ENCODE measurements at places on chromosomes 6 and 20.

GRCh38 chr6:113649880-113650609, 207.1 kb upstream of the MARCKS start:
- no peak for DNase-seq

GRCh38 chr6:315921-316752, 23.9 kb downstream of the DUSP22 start:
- DNase-seq, result peak; percentile 30

DNA sequence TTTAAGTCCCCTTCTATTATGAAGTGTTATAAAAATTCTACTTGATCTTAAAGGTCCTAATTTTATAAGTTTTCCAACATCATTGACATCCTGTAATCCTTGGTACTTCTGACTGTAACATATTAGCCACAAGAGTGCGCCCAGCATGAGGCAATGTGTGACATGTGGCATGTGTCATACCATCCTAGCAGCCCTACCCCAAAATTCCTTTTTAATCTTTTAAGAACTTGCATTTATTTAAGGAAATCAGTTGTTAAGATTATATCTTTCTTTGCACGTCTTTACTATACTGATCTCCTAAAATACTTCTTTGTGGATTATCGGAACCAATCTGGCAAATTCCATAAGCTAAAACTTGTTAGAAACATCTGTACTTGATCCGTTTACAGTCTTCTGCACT, 167.1 kb upstream of the SLC24A3 start:
- peak; percentile 19 for DNase-seq

- no peak for DNase-seq
Measured at GRCh38 chr20:21557241-21558020, 43.6 kb upstream of the NKX2-2 start.

- no peak for DNase-seq
Measured at GRCh38 chr6:134247231-134247833, 70.6 kb downstream of the SGK1 start.

DNA sequence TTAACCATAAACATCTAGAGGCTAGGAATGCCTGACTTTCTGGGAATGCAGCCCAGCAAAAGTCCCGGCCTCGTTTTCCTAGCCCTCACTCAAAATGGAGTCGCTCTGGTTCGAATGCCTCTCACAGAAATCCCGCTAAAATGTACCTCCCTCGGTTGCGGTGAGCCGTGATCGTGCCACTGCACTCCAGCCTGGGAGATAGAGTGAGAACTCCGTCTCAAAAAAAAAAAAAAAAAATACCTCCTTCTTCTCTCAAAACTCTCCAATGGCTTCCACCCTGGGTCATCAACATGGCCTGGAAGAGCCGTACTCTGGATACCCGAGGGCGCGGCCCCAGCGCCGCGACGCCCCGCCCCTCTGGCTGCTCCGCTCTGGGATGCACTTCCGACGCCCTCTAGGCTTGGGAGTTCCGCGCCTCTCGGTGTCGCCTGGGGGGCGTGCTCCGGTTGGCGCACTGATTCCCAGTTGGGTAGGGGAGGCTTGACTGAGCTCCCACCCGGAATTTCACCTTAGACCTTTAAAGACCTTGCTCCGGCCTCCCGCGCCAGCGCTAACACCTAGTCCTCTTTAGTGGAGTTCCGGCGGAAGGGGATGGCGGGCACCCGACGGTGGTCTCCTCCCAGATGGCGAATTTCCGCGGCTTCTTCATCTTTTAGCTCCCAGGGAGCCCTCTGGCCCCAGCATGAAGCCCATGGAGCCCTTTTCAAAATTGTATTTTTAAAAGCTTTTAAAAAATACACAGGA, 12.3 kb downstream of the HMGN4 start:
- DNase-seq, result peak; percentile 98

GRCh38 chr20:59159493-59160376, 3.9 kb upstream of the ZNF831 start:
- peak; percentile 10 for DNase-seq

GRCh38 chr6:129022011-129022553, 139.1 kb downstream of the LAMA2 start:
- no peak for DNase-seq

DNA sequence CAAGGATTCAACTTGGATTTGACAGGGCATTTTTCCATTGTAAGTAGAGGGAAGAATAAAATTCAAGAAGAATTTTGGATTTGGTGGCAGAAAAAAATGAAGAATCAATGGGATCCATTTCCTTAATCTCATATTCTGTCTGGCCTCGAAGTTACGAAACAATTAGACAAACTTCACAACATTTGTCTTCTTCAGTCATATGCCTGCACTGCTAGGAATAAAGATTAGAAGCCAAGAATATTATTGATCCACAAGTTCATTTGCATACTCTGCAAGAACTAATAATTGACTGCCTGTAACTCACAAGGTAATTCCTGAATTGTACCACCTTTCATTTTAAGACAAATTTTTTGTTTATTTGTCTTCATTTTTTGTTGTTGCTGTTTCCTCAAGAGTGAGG, 486.2 kb downstream of the HAO1 start:
- no peak for DNase-seq

DNA sequence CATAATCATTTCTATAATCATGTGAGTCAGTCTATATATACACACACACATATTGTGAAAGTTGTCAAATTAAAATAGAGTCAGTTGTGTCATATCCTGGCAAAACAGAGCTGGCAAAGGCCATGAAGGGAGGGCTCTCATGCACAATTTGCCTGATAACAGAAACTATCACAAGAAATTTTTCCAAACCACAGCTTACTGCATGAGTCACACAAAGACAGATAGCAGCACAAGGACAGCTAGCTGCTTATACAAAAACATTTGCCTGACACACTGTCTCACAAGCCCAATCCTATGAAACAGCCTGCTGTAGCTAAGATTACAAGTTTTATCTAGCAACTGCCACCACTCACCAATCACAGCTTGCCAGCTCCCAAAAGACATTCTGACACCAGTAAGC, 848.5 kb upstream of the MAN1A1 start:
- DNase-seq, result peak; percentile 92

- DNase-seq, result no peak
Measured at GRCh38 chr6:73079978-73080377, 145.3 kb downstream of the KHDC1L start.

GRCh38 chr20:62147125-62147524, 3.6 kb downstream of the SS18L1 start:
- DNase-seq, result no peak

DNA sequence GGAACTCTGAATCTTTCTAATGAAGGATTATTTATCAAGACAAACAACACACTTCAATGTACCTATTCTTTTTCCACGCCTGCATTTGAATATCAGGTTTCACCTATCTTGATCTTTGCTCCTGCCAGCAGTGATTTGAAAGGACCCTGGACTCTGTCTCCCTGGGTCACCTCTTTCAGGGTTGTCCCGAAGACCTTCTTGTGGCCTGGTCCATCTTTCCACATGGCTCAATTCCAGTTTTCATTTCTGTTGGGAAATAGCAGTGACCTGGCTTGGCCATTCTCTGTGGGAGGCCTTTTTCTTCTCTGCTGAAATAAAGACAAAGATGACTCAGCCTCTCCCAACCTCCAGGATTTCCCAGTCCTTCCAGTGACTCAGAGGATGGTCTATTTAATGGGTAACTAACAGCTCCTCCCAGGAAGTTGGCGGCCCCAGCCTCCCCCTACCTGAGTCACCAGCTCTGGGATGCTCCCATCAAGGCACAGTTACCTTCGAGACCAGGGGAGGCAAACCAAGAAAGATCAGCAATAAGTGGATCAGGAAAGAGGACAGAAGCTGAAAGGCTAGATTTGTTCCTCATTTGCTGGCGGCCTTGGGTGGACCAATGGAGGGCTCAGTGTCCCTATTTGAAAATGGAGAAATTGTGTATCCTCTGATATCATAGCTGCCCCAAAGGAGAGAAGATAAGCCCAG, 120.2 kb upstream of the RNF24 start:
- DNase-seq, result peak; percentile 97

DNA sequence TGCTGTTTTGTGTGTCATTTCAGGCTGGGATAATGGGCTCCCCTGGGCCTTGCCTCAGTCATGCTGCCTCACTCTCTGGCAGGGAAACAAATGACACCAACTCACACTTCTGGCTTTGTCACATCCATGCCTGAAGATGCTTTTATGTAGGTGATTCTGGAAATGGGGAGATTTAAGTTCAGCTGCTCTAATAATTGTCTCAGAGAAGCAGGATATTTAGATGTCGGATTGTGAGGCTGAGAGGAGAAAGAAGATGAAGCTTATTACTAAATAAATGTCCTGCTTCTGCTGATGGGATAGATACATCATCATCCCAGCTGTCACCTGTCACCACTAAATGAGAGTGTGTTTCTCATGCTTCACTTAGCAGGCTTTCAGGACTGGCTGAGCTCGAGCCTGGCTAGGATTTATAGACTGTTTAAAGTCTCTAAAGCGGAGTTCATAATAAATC, 480.2 kb upstream of the SPTLC3 start:
- no peak for DNase-seq

DNA sequence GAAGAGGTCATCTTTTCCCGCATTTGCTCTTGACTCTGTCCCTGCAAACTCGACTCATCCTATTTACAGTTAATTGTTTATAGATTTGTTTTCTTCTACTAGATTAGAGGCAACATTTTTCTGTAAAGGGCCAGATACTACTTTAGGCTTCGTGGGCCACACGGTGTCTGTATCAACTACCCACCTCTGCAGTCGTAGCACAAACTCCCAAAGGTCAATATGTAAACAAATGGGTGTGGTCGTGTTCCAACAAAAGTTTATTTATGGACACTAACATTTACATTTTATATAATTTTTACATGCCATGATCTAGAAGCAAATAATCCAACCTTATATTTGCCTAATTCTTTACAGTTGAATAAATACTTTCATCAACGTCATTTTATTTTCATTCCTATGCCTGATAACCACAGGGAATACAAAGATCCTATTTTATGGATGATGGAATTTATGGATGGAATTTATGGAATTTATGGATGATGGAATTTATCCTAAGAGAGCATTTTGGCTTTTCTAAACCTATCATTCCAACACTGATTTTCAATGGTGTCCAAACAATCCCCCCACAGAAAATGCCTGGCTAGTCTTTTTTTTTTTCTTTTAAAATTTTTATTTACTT, 232.8 kb downstream of the MYLK4 start:
- DNase-seq, result no peak

- no peak for DNase-seq
Measured at GRCh38 chr6:91442342-91442741, 855.5 kb upstream of the MAP3K7 start.

DNA sequence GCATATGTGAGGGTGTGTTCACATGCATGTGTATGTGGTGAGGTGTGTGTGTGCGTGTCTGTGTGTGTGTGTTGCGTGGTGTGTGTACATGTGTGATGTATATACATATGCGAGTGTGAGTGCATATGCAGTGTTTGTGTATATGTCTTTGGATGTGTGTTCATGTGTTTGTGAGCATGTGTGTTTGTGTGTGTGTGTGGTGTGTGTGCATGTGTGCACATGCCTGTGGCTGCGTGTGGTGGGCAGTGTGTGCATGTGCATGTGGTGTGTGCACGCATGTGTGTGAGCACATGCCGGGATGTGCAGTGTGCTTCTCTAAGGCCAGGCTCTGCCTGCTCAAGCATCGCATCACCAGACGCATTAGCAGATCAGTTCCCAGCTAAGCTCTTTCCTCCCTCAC, 5.7 kb downstream of the THBS2 start:
- DNase-seq, result no peak

DNA sequence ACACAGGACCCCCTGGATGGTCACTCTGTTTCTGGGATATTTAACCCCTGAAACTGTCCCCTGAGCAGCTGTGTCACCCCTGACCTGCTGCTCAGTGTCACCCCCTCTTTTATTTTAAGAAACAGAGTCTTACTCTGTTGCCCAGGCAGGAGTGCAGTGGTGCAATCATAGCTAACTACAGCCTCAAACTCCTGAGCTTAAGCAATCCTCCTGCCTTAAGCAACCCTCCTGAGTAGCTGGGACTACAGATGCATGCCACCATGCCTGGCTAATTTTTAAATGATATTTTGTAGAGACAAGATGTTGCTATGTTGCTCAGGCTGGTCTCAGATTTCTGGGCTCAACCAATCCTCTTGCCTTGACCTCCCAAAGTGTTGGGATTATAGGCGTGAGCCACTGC, 21.5 kb upstream of the GTSF1L start:
- DNase-seq, result no peak

GRCh38 chr20:10673176-10673841, 490 bp downstream of the JAG1 start:
- DNase-seq, result no peak

DNA sequence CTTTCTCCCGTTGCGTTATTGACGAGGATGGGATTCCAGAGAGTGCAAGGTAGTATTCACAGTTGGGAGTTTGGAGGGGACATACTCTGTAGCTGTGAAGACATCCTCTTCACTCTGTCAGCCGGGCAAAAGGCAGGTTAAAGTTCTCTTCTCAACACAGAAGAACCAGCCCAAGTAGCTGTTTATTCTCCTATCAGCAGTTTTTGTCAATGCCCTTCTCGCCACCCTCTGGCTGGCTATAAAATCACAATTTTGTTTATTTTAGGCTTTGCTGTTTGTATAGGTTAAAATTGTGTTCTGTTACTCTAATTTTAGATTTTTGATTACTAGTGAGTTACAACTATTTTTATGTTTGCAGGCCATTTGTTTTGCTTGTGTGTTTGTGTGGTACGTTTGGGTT, 37.9 kb upstream of the MAS1 start:
- no peak for DNase-seq

GRCh38 chr6:168359794-168360193, 40.2 kb upstream of the DACT2 start:
- no peak for DNase-seq

DNA sequence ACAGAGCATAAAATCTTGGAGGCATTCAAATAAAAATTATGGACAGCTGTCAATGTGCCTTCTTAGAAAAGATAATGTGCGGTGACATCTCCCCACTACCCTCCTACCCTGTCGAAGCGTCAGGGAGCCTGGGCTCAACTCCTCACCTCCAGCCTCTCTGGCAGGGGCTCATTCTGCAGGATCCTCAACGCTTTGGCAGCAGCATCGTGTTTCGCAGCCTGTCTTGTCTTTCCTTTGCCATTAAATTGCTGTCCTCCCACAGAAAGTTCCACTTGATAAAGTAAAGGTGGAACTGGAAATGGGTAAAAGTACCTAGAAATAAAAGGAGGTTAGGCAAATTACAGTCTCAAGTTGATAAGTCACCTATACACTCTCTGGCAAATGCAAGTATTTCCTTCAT, 36.7 kb downstream of the STAU1 start:
- DNase-seq, result no peak

GRCh38 chr6:168791917-168792316, 350.9 kb downstream of the SMOC2 start:
- DNase-seq, result no peak

GRCh38 chr20:435558-435957, 26.8 kb downstream of the TBC1D20 start:
- DNase-seq, result no peak

- no peak for DNase-seq
Measured at GRCh38 chr6:3778701-3779573, 27.4 kb upstream of the PXDC1 start.

DNA sequence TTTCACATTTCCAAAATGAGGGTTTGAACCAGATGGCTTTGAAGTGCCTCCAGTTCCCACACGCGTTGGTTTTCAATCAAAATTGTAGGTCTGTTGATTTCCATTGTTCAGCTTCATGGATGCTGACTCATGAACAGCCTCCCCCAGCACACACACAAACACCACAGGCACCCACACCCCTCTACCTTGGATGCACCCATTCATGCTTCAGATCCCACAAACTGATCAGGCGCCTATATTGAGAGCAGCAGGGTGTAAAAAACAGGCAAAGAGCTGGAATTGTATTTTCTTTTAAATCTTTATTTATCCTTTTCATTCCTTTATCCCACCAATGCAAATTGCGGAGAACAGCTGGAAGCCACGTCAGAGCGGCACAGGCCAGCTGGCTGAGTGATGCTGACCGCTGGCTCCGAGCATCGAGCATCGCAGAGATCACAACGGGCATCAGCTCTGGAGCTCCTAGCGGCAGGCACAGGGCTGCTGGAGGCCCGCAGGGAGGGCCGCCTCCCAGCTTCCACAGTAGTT, 29.3 kb upstream of the TBC1D7 start:
- no peak for DNase-seq
